ENCODE measurements at places on chromosomes 2 and 18.
A peak's percentile ranks its signal among the peaks of the same experiment; 100 is the strongest.

GRCh38 chr2:157427003-157427921, 16.6 kb downstream of the CYTIP start:
- DNase-seq = no peak

DNA sequence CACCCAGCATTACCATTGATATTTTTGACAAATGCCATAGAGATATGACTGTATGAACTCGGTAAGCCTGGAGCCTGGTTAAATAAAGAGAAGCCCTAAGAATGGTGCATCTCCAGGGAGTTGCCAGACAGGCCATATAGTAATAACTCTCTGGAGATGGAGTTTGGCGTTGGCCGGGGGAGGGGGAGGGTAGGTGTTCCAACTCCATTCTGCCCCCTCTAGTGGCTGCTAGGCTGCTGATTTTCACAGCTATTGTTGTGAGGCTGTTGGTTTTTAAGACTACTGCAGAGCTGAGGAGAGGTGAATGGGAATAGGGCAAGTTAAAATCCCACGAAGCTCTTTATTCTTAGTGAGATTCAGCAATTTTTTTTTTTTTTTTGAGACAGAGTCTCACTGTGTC, 99.9 kb downstream of the GALNT14 start:
- DNase-seq = no peak

- DNase-seq = peak; percentile 95
These were observed 1.9 kb upstream of the MEIS1 start for GRCh38 chr2:66432801-66433694.

DNA sequence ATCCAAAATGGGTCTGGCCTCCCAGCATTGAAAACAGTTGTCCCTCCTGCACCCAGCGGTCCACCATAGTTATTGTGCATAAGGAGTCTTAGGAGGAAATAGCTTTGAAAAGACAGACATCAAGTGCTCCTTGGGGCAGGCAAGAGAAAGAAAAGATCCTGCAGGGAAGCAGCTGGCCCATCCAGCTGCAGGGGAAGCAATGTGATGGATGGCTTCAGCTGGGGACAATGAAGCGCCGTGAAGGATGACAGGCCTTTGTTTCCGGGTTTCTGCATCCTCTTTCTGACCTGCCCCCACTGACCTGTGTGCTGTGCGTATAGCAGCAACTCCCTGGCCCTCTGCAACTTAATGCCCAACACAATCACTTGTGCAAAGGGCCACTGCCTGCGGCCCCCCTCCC, 142.9 kb upstream of the NCKAP5 start:
- DNase-seq = no peak

GRCh38 chr2:215974700-215975429, 38.5 kb downstream of the MREG start:
- no peak for DNase-seq

DNA sequence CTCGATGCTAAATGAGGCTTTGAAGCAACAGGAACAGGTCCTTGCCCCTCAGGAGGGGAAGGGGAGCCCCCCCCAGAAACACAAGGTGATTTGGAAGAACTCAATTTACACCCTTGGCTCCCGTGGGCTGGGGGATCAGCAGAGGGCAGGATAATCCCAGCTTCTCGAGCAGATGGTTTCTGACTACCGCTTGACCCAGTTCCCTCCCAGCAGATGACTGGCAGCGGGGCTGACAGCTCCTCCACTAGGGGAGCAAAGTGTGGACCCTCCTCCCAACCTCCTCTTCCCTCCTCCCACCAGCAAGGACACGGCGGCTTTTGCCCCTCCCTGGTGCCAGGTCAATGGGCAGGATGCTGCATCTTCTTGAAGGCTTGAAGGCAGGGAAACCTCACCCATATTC, 3.5 kb upstream of the INHBB start:
- DNase-seq = no peak

DNA sequence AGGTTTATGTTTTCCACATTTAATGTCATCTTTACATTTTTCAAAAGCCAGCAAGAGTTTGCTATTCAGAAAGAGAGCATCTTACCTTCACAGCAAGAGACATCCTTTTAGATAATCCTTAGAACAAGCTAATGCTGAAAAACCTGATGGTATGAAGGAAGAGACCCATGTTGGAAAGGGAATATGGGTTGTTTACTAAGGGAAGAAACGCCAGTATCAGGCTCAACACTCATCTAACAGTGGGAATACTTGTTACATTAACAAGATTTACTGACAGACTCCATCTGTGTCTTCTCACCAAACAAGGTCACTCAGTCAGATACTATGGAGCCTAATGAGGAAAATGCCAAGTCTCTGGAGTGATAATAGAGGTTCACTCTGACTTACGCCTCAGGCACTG, 1474.1 kb upstream of the SLC39A10 start:
- no peak for DNase-seq

DNA sequence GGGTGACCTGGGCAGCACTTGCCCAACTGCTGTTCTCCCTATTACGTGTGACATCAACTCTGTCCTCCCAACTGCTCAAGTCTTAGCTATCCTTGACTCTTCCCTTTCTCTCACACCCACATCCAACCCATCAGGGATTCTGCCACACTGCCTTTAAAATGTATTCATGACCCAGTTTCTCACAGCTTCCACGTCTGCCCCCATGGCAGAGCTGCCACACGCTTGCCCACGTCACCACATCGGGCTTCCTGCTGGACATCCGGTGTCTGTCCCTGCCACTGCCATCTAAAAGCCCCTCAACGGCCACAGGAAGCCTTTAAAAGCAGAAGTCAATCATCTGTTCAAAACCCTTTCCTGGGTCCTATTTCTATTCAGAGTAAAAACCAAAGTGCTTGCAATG, 233.1 kb upstream of the POU3F3 start:
- no peak for DNase-seq

GRCh38 chr18:70420146-70420898, 131.5 kb downstream of the SOCS6 start:
- no peak for DNase-seq

- DNase-seq = no peak
These were observed 31.0 kb downstream of the CELF4 start for GRCh38 chr18:37534627-37535026.

DNA sequence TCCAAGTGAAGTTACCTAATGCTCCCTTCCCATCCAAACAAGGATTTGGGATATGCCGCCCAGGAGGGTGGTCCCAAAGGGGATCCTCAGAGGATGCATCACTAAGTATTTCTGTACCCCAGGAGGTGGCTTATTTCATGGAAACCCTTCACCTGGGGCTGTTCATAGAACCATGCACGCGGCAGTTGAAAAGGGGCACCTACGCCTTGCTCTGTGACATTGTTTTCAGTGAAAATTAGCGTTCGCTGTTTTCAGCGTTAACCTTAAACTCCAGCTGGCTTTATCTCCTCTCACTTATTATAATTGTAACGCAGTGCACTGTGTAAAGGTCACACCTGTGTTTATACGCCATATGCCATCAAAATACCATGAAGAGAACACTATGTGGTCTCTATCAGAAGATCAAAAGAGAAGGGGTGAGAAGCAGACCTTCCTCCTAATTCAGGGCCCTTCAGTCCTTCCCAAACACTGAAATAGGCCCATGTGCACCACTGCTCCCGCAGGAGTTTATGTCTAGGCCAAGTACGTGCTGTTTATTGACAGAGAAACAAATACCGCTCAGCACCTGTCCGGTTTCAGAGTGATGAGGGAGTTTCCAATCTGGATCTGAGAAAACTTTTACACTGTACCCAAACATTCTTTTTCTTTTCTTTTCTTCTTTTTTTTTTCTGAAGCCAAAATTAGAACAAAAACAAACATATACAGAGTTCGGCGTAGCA, 162.1 kb downstream of the BCL2 start:
- no peak for DNase-seq

DNA sequence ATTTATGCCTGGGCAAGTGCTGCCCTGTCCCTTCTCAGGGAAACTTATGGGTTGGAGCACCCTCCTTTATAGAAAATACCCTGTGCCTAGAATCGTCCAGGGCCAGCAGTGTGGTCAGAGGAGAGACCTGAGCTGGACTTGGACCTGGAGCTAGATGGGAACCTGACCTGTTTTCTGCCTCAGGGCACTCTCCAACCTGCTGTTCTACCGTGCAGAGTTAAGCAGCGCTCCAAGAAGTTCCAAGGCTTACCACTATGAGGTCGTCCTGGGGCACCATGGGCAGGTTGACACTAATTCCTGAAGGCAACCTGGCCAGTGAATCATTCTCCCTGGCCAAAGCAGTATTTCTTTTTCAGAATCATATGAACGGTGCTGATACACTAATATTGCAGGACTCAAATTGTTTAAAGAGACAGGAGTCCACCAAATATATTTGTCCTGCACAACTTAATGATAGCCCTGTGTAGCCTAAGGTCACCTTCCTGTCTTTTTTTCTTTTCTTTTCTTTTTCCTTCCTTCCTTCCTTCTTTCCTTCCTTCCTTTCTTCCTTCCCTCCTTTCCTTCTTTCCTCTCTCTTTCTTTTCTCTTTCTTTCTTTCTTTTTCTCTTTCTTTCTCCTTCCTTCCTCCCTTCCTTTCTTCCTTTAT, 455.4 kb upstream of the HNMT start:
- no peak for DNase-seq

GRCh38 chr2:231370429-231370748, 25.1 kb upstream of the B3GNT7 start:
- no peak for DNase-seq

- no peak for DNase-seq
These were observed 131.6 kb downstream of the CDH2 start for GRCh38 chr18:28045176-28045810.

DNA sequence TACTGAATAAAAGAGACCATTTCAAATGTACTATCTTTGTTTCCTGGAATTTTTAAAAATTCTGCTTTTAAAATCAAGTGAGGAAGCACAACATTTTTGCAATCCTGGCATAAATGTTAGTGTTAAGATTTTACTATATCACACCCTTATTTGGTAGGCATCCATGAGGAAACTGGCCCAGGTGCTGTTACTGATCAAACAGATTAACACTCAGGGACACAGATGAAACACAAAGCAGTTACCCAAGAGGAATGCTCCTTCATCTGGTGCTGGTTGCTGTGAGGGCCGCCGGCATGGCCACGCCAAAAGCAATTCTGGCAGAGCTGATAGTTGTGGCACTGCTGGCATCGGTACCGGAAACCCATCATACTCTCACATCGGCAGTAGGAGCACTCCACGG, 96.8 kb downstream of the DTNB start:
- DNase-seq = no peak

DNA sequence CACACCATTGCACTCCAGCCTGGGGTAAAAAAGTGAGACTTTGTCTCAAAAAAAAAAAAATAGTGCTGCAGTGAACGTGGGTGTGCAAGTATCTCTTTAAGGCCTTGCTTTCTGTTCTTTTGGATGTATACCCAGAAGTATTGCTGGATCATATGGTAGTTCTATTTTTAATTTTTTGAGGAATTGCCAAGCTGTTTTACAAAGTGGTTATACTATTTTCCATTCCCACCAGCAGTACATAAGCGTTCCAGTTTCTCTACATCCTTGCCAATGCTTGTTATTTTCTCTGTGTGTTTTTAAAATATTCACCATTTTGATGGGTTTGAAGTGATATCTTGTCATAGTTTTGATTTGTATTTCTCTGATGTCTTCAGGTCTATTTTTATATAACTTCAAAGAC, 13.1 kb downstream of the ARMC9 start:
- no peak for DNase-seq

- DNase-seq = no peak
These were observed 21.9 kb upstream of the ALPI start for GRCh38 chr2:232434091-232434490.

DNA sequence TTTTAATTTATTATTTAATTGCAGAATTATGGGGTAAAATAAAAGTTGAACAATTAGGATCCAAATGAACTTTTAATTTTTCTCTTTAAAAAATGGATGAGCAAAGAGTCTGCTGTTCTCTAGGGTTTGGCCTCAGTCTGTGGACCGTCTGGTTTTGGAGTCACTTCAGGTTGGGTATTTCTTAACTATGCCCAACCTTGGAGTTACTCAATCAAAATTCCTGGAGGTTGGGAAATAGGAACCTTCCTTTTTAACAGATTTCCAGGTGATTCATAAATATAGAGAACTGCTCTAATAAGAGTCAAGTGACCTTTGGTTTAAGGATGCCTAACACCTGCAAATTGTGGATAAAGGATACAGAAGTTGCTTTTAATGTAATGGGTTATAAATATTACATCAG, 241.5 kb upstream of the GCFC2 start:
- DNase-seq = no peak

- no peak for DNase-seq
These were observed 37.4 kb downstream of the TMEM87B start for GRCh38 chr2:112092286-112093041.

DNA sequence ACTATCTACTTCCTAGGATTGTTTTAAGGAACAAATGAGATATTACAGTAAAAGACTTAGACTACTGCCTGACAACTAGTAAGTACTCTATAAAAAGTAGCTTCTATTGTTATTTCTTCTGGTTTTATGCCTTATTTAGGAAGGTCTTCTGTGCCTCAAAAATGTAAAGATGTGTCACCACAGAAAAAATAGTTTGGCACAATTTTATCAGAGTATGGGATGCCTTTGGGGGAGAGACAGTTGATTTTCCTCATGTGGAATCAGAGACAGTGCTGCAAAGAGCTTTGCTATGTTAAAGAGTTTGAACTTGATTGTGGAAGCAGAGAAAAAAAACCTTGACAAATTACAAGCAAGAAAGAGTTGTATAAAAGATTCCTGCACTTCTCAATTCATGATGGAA, 98.4 kb downstream of the EHBP1 start:
- no peak for DNase-seq

DNA sequence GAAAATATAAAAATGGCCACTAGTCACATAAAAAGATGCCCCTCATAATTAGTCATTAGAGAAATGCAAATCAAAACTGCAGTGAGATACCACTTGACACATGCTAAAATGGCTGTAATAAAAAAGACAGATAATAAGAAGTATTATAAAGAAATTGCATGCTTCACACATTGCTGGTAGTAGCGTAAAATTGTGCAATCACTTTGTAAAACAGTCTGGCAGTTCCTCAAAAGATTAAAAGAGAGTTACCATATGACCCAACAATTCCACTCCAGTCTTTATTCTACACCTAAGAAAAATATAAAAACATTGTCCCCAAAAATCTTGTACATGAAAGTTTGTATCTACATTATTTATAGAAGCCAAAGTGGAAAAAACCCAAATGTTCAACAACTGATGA, 170.6 kb upstream of the FIGN start:
- DNase-seq = no peak

GRCh38 chr18:59769129-59769865, 72.1 kb upstream of the CCBE1 start:
- no peak for DNase-seq

- no peak for DNase-seq
These were observed 563.8 kb downstream of the TDRD15 start for GRCh38 chr2:21687589-21687988.

DNA sequence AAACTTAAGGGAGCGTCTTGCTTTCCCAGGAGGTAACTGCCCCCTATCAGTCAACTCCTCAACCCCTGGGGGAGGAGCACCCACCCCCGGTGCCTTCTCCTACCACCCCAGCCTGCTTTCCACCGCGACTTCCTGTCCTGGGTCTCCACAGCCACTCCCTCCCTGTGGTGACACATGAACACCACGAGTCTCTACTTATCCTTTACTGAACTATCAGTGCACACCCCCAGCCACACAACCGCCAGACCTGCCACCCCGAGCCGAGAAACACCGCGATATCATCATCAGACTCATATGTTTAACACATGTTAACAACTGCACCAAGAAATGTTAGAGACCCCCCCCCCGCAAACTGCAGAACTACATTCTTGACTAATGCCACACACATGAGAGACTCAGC, 43.3 kb downstream of the LONRF2 start:
- no peak for DNase-seq

- DNase-seq = no peak
These were observed 185.1 kb downstream of the TCF4 start for GRCh38 chr18:55402731-55403405.

- DNase-seq = peak; percentile 64
These were observed 89.4 kb downstream of the CELF4 start for GRCh38 chr18:37476182-37476581.
